ENCODE measurements at places on chromosomes 16 and 17. TPM values are rescaled to one million over a fixed set of nuclear protein-coding genes. Genes with fewer than 3 reads are reported as not detected.
A peak's percentile ranks its signal among the peaks of the same experiment; 100 is the strongest.

- no peak for DNase-seq
- peaks cover 30% of the 10 kb centered on the region for H3K4me1 ChIP-seq
- H3K27me3 ChIP-seq: no peaks in the 10 kb centered on the region
- H3K27ac ChIP-seq: no peak overlapping the region
- peak overlapping the region; percentile 4 for H3K4me3 ChIP-seq
- H3K36me3 ChIP-seq: peaks cover 5% of the 10 kb centered on the region
Measured at GRCh38 chr16:9095656-9096397, 4.4 kb downstream of the HAPSTR1 start.

DNA sequence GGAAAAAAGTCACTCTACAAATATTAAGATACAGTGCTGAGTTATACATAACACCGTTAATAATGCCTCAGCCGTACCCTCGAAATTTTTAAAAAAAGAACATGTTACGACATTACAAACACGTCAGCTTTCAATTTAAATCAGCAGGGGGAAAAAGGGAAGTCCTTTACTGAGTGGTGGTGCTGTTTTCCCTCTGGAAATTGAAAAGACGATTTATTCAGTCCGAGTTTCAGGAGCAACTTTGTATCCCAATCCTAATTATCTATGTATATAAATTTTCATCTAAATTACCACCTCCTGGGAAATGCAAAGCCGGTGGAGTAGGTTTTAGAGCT lies 1.3 kb downstream of the NETO2 start:
- no peak for DNase-seq
- H3K4me3 ChIP-seq: peak overlapping the region; percentile 72
- H3K36me3 ChIP-seq: no peaks in the 10 kb centered on the region

SPATA22 gene
- total RNA-seq: 0.31 TPM

KSR1 gene
- 97.3 TPM for total RNA-seq

GRCh38 chr16:50479771-50480170 lies 68.4 kb upstream of the NKD1 start:
- no peak overlapping the region for H3K4me3 ChIP-seq
- H3K36me3 ChIP-seq: no peaks in the 10 kb centered on the region
- H3K27me3 ChIP-seq: no peaks in the 10 kb centered on the region

RNF227 gene
- 2.5 TPM for total RNA-seq

- DNase-seq: no peak
- H3K36me3 ChIP-seq: no peaks in the 10 kb centered on the region
- no peaks in the 10 kb centered on the region for H3K27me3 ChIP-seq
- H3K4me1 ChIP-seq: no peaks in the 10 kb centered on the region
Measured at GRCh38 chr17:17605083-17605728, 13.7 kb upstream of the PEMT start.

DNA sequence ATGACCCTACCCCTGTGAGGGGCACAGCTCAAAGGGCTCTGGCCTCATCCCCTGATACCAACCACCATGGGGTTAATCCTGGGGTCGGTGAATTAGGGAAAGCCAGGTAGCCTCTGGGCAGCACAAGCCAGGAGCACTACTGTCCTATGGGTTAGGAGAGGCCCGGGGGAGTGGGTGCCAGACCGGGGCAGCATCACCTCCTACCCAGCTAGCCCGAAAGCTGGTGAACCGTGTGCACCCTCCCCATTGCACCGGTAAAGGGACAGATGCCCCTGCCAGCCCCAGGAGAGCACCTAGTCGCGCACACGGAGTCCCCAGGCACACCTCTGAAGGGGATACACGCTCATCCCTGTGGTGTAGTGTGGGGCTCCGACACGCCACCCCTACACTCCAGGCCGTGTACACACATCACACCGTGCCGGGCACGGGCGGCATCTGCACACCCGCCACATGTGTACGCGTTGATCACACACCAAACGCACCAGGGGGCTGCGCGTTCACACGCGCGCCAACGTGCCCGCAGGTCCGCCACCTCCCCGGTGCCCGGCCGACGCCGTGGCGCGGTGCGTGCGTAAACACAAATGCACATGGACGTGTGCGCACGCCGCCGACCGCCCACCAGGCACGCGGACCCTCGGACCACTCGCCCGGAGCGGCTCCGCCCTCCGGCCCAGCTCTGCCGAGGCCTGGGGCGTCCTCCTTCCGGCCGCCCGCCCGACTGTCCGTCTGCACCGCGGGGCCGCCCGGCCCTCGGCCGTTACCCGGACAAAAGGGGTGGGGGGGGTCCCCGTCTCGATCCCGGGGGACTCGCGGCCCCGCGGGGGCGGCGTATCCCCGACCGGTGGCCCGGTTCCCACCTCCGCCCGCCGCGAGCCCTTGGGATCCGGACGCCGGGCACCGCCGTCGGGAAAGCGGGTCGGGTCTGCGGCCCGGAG lies 785 bp downstream of the UBALD1 start:
- H3K4me1 ChIP-seq: peaks cover 13% of the 10 kb centered on the region
- peak overlapping the region; percentile 78 for H3K4me3 ChIP-seq
- H3K36me3 ChIP-seq: no peaks in the 10 kb centered on the region
- peak; percentile 79 for DNase-seq

DNA sequence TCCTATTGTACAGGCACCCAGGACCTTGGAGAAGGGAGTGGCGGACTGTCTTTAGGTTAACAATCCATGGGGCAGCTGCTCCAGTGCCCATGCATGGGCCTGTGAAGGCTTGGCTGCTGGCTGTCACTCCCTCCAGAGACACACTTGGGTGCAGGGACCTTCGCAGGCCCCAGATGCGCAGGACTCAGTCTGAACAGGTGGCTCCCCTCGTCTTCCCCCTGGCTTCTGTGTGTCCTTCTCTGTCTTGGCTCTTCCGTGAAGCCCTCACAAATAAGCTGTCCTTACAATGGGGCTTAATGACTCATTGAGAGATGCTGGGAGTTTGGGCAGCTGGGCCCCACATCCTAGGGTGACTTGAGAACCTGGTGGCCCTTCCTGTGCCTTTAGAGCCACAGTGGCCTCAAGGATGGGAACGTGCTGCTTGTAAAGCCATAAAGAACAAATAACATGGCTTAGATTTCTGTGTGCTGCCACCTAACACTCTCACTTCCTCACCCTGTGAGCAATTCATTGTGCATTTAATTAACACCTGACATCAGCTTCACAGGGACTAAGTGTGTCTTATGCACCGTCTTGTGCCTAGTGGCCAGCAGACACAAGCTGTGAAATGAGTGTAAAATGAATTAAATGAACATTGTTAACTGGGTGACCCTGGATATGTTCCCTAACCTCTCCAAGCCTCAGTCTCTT lies 340.7 kb downstream of the SNX29 start:
- no peak overlapping the region for H3K4me3 ChIP-seq
- H3K36me3 ChIP-seq: no peaks in the 10 kb centered on the region
- H3K4me1 ChIP-seq: peaks cover 24% of the 10 kb centered on the region
- no peaks in the 10 kb centered on the region for H3K27me3 ChIP-seq

Measured in kidney (tissue), 22 donors.